ENCODE measurements at places on chromosomes 11 and 22.

DNA sequence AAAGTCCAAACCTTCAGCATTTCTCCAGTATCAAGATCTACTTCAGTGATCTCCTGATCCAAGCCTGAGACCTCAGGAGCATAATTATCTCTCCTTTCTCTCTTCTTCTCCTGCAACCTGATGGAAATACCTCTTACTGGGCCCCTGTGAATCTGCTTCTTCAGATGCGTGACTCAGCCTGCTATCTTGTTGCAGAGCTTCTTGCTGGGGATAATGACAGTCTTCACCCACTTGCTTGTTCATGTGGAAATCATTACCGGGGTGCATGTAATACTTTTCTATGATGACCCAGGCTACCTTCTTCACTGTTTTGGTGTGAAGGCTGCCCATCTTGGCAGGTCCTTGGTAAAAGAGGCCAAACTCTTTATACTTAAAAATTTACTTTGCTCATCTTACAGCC lies 140.0 kb upstream of the POU2AF2 start:
- DNase-seq, result no peak

- no peak for DNase-seq
Observed at GRCh38 chr11:127733552-127733951, 733.0 kb upstream of the KIRREL3 start.

DNA sequence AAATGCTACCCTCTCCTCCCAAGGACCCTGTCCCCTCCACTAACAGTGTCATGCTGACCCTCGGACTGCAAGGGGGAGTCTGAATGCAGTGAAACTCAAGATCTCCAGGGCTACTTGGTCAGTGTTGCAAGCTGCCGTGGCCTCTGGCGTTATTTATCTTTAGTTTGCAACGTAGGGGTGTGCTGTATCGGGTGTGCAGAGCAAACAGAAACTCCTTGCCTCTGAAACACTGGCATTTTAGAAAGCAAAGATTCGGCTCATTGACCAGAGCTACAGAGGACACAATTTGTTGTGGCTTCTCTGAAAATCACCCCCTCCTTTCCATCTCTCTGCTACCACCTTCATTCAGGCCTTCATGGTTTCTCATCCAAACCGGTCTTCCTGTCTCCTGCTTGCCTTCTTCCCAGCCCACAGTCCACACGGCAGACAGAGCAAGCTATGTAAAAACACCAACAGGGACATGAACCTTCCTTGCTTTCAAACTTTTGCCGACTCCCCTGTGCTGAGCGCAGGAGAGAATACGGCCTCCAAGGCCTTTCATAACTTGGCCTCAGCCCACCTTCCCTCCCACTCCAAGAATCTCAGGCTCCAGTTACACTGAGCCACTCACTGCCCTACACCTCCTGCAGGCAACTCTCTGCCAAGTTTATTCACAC lies 14.9 kb downstream of the FZD4 start:
- DNase-seq, result no peak

DNA sequence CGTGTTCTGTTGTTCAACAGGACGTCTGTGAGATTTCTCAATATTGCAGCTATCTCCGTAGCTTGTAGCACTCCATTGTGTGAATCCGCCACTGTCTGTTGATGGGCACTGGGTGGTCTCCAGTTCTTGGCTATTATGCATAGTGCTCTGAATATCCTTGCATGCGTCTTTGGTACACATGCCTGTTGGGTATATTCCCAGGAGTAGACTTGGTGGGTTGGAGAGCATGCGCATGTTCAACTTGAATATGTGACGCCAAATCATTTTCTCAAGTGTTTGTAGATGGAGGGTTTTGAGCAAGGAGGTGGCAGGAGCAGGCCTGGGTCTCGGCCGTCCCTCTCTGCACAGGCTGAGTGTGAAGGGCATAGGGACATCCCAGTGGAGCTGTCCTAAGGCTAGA lies 24.8 kb upstream of the TSKU start:
- no peak for DNase-seq

DNA sequence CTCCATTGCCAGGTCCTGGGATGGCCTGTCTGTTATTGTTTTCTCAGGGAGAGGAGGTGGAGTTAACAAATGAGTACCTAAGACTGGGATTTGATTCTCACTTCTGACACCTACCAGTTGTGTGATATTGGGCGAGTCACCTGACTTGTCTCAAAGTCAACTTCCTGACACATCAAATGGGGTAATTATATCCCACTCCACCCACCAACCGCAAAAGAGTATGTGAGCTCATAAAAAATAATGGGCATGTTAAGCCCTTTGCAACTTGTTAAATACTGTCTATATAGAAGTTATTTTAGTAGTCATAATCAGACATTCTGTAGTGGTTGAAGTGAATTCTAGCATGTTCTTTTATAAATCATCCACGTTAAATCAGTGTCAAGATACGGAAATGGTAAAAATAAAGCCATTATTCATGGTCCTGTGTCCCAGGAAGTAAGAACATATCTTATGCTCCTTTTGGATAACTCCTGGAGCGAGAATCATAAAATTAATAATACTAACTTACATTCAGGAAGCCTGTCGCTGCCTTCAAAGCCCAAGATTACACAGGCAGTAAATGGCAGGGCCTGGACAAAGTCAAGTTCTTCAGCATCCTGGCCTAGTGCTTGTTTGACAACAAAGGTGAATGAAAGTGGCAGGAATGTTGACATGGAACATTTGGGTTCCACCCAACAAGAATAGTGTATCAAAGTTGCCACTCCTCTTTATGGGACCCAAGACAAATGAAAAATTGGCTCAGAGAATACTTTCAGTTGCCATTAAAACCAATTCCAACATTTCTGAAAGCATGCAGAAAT lies 54.3 kb downstream of the SYTL2 start:
- DNase-seq, result peak; percentile 10
